Caudate nucleus (tissue), 63 donors: ENCODE measurements at places on chromosomes 1 and 21.

- no peak for DNase-seq
Measured at GRCh38 chr1:15220825-15221431, 26.1 kb upstream of the FHAD1 start.

GRCh38 chr21:33634254-33634653 lies 7.3 kb downstream of the CRYZL1 start:
- no peak for DNase-seq

- DNase-seq, result no peak
Measured at GRCh38 chr1:33814166-33814565, 49.7 kb upstream of the HMGB4 start.

DNA sequence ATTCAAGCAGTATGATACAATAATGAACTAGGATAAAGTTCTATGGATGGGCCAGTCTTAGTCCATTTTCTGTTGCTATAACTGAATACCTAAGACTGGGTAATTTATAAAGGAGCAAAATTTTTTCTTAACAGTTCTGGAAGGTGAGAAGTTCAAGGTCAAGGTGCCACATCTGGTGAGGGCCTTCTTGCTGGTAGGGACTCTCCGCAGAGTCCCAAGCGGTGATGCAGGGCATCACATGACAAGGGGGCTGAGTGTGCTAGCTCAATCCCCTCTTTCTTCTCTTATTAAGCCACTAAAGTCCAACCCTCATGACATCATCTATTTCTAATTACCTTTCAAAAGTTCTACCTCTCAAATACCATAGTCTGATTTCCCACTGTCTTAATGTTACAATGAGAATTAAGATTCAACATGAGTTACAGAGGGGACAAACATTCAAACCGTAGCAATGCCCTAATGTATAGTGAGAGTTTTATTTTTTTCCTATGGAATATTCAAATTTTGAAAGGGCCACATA lies 92.2 kb upstream of the QSOX1 start:
- DNase-seq, result no peak

DNA sequence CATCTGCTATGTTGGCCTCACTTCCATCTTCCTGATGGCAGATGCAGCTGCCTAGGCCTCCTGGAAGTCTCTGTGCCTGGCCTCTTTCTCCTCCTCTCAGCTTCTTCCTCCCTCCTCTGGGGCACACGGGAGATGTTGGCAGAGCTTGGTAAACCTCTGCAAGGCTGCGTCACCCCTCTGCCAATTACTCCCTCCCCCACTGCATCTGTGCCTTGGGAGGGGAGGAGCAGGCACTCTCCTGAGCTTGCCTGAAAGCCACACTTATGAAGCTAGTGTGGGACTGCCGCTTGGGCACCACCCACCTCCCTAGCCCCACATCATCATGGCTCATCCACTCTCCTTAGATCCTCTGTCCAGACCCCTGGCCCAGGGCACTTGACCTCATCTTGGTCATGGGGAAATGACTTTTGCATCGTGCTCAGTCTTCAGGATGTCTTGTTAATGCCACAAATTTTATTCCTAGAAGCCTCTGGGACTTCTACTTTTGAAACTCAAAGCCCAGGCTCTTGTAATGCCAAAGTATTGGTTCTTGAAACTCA lies 7.3 kb upstream of the TMEM51 start:
- DNase-seq, result no peak

- DNase-seq, result peak; percentile 26
Measured at GRCh38 chr1:111904478-111905218, 84.8 kb downstream of the KCND3 start.

- DNase-seq, result no peak
Measured at GRCh38 chr21:46294647-46295176, 8.6 kb downstream of the YBEY start.

- DNase-seq, result no peak
Measured at GRCh38 chr1:177300431-177300830, 129.7 kb downstream of the BRINP2 start.

GRCh38 chr1:201022493-201022819 lies 1.1 kb downstream of the KIF21B start:
- DNase-seq, result no peak

DNA sequence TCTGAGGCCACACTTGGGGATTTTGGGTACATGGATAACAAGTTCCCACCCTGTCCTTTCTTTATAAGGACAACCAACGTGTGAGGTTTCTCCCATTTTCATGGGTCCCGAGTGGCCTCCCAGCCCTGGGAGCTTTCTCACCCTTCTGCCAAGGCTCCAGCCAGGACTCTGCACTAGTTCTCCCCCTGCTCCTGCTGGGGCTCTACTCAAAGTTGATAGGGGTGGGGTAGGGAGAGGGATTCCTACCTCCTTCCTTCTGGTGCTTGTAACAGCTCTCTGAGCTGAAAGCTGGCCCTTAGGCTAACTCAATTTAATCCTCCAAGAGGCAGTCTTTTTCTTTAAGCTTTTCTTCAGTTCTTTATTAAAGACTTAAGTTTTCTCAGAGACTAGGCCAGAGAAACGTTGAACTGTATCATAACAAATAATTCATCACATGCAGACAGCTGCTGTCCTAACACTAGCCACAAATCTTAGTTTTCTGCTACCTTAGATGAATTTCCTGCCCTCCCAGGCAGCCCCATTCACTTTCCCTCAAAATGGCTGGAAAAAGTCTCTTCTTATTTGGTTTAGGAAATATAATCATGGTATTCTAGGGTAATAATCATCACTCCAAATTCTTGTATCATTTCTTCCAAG lies 22.4 kb upstream of the DR1 start:
- no peak for DNase-seq

DNA sequence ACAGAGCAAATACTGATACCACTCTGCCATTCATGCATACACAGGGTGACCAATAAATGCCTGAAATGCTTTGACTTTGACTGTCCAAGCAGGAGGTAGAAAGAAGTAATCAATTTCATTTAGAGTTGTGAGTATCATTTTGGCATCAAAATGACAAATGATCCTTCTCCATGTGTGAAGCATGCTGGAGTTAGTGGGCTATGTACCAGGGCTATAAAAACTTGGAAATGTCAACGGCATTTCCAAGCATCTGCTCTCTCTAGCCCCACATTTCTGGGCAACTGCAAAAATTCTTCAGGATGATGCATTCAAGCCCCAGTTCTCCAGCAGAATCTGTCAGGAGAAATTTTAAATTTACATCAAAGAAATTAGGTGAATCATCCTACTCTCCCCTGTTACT lies 208.4 kb upstream of the PTBP2 start:
- no peak for DNase-seq

GRCh38 chr1:119573886-119574285 lies 66.9 kb downstream of the HSD3B1 start:
- DNase-seq, result no peak

DNA sequence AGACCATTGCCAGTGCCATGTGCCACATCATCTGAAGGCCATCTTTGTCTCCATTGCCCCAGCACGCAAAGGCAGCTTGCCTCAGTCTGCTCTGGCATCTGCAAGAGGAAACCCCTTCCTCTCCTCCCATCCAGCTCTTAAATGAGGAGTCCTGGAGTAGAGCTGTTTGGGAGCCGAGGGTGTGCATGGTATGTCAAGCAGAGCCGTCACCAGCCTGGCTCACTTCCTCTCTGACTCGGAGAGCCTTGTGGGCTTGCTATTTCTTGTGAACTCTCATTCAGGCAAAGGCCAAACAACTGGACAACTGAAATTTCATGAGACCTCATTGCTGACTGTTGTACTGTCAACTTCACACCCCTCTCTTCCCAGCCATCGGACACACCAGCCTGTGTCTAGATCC lies 143.9 kb downstream of the SIPA1L2 start:
- DNase-seq, result no peak

DNA sequence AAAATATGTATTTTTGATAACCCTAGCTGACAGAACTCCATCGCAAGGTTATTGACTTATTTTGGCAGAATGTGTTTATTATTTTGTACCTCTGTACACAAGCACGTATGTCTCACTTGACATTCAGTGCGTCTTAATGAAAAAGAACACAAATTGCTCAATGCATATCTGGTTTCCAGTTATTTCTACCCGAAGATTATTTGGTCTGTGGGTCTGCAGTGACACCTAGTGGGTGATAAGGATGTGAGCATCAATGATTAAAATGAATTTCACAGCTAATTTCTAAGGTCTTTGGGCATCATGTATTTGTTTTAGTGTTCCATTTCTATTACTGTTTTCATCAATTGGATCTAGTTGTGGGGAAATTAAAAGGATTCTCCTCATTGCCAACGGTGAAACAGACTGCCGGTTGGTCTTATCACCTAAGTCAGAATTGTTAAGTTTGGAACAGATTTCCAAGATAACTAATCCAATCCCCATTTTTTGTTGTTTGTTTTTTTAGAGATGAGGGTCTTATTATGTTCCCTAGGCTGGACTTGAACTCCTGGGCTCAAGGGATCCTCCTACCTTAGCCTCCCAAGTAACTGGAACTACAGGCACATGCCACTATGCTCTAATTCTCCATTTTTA lies 13.9 kb downstream of the DDX20 start:
- no peak for DNase-seq

DNA sequence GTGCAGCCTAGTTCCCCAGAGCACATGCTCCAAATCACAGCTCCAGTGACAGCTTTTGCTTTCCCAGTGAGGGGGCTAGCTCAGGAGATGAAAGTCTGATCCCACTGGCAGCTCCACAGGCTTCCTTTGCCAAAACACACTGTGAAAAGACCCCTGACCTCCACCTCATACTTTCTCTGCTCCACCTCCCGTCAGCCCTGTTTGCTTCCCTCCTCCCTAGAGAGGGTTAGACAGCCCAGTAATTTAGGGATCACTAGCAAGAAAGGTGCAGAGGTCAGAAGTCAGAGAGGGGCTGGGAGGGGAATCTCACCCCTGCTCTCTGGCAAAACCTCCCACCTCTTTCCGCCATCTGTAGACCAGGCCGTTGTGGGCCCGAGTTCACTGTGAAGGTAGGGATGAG lies 62.8 kb downstream of the PLXNA2 start:
- DNase-seq, result no peak

DNA sequence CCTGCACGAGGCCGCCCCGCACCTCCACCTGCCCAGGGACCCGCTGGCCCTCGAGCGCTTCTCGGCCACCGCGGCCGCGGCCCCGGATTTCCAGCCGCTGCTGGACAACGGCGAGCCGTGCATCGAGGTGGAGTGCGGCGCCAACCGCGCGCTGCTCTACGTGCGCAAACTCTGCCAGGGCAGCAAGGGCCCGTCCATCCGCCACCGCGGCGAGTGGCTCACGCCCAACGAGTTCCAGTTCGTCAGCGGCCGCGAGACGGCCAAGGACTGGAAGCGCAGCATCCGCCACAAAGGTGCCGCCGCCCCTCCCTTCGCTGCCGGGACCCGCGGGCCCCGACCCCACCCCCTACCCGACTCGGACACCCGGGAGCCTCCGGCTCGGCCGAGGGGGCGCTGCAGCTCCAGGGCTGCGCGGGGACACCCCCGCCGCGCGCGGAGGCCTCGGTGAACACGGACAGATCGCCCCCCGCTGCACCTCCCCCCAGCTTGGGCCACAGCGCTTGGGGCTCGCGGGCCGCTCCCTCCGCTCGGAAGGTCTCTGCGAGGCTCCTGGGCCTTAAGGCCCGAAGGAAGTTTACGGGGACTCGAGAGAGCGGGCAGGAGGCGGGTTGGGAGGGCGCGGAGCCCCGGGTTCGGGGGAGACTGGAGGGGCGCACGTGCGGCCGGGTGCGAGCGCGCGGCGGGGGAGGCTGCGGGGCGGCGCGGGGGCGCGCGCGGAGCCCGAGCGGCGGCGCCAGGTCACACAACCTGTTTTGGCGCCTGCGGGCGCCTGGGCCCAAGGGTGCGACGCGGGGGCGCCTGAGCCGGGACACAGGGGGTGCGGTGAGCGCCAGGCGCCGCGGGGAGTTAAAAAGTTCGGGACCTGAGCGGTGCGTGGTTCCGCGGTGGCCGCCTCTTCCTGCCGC lies 1.2 kb downstream of the SAMD11 start:
- DNase-seq, result no peak

DNA sequence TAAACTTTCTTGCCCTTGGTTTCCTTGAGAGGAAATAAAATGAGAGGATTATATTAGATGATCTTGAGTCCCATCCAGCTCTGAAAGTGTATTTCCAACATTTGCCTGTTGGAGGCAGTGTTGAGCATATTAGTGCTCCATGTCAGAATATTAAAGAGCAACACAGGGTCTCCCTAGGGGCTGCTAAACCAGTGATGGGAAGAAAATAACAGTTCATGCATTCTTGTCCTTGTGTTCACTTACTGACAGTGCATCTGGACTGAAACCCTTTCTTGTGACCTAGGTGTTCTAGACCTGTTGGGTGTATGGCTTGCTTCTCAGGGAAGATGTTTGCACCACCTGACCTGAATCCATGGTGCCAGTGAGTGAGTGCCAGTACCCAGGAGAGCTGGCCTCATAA lies 124.7 kb upstream of the KIAA0040 start:
- no peak for DNase-seq
